Left cardiac atrium (tissue), 4 donors: ENCODE measurements at places on chromosomes 5 and 9. TPM values are rescaled to one million over a fixed set of nuclear protein-coding genes. Genes with fewer than 3 reads are reported as not detected.

EPB41L4B gene
- total RNA-seq: 21.6 TPM

- DNase-seq: no peak
These were observed 274.3 kb downstream of the CDH18 start for GRCh38 chr5:19713740-19714139.

DNA sequence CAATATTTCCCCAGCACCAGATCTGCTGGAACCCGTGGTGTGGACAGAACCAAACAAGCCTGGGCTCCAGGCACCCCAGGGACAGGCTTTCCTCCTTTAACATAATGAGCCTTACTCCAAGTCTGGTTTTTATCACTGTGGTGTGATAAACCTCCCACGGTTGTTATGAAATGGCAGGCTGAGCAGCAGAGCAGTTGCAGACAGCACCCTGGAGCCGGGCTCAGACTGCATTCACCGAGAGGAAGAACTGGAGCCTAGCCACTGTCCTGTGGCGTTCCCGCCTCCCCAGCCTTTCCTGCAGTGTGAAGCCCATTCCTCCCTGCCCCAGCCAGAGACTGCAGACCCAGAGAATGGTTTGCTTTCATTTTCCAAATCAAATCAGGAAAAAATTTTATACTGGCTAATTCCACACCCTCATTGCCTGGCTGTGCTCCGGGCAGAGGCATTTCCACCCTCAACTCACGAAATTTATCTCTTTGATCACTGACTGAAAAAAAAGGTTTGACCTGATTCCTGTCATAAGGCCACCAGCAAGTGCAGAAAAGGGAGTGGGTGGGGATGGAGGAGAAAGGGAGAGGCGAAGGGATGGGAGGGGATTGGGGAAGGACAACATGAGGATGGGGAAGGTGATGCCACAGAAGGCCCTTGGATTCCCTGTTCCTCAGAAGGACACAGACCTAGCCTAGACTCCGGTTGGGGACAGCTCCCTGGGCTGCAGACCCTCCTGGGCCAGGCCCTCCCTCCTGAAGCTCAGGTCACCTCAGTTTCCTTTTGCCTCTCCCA is 18.9 kb downstream of the IPPK start:
- DNase-seq: peak; percentile 55

- DNase-seq: no peak
These were observed 19.0 kb upstream of the FAM169A start for GRCh38 chr5:74885170-74885569.

DNA sequence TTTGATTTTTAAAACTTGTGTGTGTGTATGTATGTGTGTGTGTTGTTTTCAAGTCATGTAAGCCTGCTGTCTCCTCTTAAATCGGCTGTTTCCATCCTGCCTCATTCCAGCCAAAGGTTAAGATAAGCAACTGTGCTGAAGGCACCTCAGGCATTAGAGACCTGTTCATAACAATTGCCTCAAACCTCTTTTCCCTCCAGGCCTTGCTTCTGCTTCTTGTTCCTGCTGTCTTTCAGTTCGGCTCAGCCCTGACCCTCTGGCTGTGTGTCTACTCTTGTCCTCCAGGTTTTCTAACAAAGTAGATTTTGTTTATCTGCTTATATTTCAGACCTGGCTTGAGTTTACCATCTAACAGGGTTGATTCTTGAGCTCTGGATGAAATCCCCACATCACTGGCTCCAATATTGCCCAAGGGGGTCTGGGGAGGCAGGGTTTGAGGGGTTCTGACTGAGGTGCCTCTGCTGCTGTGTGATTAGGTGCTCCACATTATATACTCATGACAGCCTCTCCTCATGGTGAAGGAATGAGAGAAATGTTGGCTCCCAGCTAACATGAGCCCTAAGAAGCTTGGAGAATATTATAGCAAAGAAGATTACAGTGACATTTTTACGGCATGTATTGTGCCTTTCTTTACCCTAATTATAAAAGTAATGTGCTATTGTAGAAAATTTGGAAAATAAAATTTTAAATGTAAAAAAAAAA is 229.7 kb upstream of the PIK3R1 start:
- DNase-seq: no peak

DNA sequence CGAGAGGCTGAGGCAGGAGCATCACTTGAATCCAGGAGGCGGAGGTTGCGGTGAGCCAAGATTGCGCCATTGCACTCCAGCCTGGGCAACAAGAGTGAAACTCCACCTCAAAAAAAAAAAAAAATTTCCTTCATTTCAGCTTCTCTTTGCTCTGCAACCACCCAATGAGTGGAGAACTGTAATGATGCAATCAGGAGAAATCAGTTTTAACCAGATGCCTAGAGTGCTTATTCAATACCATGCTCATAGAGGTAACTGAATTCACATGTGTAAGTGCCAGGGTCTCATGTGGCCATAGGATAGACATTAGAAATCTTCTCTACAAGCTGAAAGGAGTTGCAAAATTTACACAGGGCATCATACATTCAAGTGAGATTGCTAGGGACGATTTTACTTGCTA is 70.6 kb downstream of the HMHB1 start:
- DNase-seq: no peak
